ENCODE measurements at places on chromosomes 7 and 10.

DNA sequence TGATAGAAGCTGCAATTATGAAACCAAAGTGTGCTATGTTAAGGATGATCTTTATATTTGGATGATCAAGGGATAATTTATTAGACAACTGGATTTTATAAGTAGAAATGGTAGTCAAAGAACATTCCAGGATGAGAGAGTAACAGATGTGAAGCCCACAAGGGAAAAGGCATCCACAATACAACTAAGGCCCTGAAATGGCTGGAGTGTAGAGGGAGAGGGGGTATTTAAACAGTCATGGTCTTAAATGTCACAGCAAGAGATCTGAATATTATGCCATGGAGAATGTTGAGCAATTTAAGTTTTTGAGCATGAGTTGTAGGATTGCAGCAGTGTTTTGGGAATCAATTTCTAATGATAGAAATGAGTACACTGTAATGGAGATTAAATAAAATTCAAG is 282.3 kb upstream of the DKK1 start:
- DNase-seq = no peak

GRCh38 chr7:12738665-12739064 is 51.2 kb downstream of the ARL4A start:
- no peak for DNase-seq

DNA sequence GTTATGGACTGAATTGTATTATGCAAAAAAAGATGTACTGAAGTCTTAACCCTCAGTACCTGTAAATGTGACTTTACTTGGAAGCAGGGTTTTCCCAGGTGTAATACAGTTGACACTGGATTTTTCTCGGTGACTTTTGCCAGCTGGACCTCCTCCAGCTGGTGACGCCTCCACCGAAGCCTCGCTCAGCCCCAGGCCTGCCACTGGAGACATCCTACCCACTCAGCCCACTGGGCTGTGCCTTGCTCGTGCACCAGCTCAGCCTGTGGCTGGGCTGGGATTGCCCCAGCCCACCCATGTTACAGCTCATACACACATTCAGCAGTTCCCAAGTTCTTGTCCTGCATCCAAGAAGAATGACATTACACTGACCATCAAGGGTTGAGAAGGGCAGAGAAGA is 42.4 kb upstream of the GPR22 start:
- DNase-seq = no peak

GRCh38 chr7:44157116-44158080 is 16.3 kb upstream of the MYL7 start:
- DNase-seq = no peak

- DNase-seq = no peak
Measured at GRCh38 chr7:43952028-43952427, 25.8 kb downstream of the UBE2D4 start.

GRCh38 chr7:32239764-32240163 is 169.6 kb upstream of the PDE1C start:
- DNase-seq = no peak

All from amniotic stem cell (primary cell).